ENCODE measurements at places on chromosomes 1 and 21.

DNA sequence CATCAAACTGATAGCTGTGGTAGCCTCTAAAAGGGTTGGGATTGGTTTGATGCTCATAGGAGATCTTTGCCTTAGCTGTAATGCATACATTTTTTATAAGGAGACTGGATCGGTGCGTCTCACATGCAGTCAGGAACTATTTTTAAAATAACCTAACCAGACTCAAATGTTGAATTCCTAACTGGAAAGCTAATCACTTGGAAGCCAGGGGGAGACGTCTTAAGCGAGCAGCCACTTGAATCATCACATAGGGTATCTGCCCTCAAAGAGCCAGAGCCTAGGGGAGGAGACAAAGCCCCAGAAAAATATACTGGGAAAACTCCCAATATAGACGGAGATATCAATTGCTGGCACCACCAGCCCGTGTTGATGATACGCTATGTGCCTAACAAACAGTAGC lies 61.7 kb upstream of the PUM1 start:
- peak; percentile 28 for DNase-seq

GRCh38 chr1:4664095-4664494 lies 9.7 kb downstream of the AJAP1 start:
- DNase-seq, result no peak

GRCh38 chr1:167674156-167674555 lies 44.1 kb downstream of the RCSD1 start:
- DNase-seq, result no peak

- DNase-seq, result no peak
These were observed 20.2 kb downstream of the MRPL37 start for GRCh38 chr1:54220004-54220811.

DNA sequence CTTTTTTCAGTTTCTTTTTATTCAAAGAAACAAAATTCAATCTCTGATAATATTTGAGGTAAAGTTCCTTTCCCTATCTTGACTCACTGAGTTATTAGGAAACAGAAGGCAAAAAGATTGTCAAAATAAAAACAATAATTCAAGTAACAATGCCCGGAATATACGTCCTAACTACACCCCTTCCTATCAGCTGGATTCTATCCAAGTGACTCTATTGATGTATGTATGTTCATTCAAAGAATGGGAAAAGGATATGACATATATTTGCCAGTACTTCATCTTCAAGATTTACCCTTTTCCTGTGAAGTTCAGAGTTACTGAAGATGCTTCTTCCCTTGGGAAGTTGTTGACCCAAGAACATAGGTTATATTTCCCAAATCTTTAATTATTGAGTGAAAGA lies 13.7 kb downstream of the SPRTN start:
- DNase-seq, result no peak

GRCh38 chr1:220787069-220787619 lies 431 bp downstream of the MTARC1 start:
- no peak for DNase-seq

DNA sequence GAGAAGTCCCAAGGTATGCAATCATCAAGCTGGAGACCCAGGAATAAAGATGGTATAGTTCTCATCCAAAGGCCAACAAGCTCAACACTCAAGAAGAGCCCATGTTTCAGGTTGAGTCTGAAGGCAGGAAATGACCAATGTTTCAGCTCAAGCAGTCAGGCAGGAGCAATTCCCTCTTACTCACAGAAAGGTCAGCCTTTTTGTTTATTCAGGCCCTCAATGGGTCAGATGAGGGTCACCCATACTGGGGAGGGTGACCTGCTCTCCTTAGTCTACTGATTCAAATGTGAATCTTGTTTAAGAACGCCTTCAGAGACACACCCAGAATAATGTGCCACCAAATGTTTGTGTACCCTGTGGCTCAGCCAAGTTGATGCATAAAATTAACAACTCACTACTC lies 262.4 kb downstream of the USP25 start:
- no peak for DNase-seq

- no peak for DNase-seq
These were observed 175.4 kb downstream of the ZBTB18 start for GRCh38 chr1:244226435-244226834.

DNA sequence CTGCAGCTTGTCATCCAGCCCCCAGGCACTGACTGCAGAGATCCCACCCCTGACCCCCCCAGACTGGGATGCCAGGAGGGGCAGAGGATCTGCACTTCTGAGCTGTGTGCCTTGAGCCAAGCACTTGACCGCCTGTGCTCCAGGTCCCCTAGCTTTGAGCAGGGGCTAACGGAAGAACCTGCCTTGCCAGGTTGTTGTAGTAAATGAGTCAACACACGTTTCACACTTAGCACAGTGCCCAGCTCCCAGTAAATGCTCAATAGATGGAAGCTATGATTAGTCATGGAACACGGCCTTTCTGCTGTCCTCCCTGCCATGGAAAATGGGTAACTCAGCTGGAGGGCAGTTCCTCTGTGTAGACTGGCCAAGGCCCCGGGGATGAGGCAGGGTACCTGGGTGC lies 24.1 kb downstream of the IFFO2 start:
- no peak for DNase-seq

- DNase-seq, result no peak
These were observed 116.2 kb upstream of the KCNK1 start for GRCh38 chr1:233497679-233498078.

- DNase-seq, result no peak
These were observed 10.2 kb downstream of the KMO start for GRCh38 chr1:241542199-241542907.

GRCh38 chr1:30991862-30992606 lies 73.5 kb downstream of the PUM1 start:
- DNase-seq, result no peak

DNA sequence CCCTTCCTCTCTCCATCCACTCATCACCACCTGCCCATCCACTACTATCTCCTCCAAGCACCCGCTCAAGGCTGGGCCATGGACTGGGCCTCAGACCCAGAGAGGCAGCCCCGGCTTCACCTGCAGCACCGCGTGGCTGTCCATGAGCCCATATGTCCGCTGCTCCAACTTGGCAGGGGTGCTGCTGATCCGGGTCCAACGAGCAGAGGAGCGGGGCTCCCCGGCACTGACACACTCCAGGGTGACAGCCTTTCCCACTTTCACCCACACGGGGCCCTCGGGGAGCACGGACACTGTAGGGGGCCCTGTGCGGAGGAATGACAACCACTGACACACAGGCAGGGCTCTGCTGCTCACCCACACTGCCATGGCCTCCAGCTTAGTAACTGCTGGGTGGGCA lies 28.9 kb downstream of the LDLRAD2 start:
- DNase-seq, result no peak

- no peak for DNase-seq
These were observed 228.8 kb downstream of the CAMTA1 start for GRCh38 chr1:7013833-7014639.

GRCh38 chr1:29197590-29197924 lies 15.9 kb upstream of the SRSF4 start:
- DNase-seq, result no peak

- DNase-seq, result no peak
These were observed 72.7 kb downstream of the IER5 start for GRCh38 chr1:181160998-181161870.

DNA sequence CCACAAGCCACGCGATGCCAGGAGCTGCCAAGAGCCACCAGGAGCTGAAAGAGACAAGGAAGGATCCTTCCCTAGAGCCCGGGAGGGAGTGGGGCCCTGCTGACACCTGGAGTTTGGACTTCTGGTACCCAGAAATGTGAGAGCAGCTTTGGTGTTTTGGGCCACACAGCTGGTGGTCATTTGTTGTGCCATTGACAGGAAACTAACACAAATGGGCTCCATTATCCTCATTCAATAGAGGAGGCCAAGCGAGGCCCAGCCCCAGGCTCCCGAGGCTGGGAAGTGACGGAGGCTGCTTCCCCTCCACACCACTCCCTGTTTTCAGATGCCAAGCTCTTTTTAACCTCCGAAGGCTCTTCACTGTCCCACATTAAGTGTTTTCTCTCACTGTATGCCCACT lies 25.5 kb downstream of the DHRS3 start:
- DNase-seq, result no peak

DNA sequence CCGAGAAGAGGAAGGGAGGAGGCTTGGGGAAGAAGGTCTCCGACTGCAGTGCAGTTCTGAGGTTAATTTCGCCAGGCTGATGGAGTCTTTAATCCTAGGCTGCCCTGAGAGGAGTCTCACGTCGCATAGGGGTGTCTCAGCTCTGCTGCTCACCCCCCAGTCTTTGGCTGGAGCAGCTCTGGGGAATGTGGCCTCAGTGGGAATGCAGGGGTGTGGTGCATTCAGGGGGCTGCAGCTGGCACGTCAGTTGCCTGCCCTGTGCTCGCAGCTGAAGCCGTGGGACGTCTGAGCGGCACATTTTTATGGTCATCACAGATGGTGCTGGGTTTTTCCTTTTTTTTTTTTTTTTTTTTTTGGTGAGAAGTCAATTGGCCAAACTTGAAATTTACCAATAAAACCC lies 38.2 kb downstream of the ACTN2 start:
- no peak for DNase-seq

- no peak for DNase-seq
These were observed 260.3 kb downstream of the GRIK3 start for GRCh38 chr1:36773827-36774541.

DNA sequence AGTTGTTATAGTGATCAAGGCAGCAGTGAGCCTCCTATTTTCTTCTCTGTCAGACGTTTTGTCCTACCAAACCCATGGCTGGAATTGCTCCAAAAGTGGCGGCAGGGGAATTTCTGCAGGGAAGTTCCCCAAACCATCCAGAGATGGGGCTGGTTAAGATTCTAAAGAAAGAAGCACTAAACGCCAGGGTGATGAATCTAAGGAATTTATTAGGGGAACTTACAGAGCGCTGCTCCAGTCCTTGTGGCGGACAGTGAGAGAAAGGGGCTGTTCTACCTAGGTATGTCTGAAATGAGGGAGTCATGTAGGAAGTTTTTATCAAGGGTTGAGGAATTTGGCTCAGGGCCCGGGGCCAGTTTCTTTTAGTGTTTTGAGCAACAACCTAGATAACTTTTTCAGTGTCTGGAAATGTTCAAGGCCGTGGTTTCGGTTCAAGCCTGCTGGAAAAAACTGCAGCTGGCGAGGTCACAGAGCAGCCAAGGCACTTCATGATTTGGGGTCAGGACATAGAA lies 222.4 kb upstream of the B3GALT2 start:
- DNase-seq, result peak; percentile 88

- no peak for DNase-seq
These were observed 21.7 kb downstream of the BCAR3 start for GRCh38 chr1:93659822-93660503.

DNA sequence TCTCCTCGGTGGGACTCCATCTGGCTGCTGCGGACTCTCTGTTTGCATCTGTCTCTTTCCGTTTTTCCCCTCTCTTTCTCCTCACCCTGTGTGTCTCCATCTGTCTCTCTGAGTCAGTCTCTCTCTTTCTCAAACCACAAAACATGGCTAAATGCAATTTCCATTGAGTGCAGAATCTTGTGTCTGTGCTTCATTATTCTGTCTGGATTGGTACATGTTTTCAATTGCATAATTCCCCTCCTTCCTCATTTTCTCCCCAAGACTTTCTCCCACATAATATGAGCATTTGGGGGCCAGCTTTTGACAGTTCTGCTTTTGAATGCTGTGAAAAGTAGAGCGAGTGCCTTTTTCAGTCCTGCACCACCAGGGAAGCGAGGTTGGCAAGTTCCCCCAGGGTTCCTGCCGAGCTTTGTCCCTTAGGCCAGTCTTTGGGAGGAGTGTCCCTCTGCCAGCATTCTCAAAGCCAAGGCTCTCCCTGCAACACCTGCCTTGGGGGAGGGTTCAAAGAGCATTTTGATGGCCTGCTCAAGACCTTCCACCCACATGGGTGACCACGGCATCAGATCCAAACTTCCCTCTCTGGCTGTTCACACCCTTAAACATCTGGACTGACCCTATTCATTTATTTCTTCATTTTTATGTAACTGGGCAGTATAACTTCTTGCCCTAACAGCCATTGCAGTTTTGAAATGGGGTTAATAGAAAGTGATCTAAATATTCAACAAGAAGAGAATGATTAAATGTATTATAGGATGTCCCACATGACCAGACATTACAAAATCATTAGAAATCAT lies 32.8 kb upstream of the SCMH1 start:
- DNase-seq, result peak; percentile 7

GRCh38 chr1:235834620-235835019 lies 32.1 kb downstream of the LYST start:
- no peak for DNase-seq

DNA sequence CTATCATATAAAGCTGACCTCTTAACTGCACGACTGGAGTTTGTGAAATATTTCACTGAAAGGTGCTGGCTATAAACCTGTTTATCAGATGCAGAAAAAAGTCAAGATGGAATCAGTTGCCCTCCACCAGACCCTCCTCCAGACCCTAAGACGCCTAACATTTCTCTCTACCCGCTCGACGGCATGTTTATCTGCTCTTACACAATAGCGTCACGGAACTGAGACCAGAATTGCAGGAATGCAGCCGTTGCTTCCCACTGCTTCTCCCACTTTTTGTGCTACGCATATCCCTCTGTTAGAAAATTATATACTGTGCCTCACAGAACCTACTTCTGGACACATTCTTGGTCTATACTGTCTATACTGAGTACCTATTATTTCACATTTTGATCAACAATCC lies 28.2 kb upstream of the FAM131C start:
- DNase-seq, result no peak

GRCh38 chr1:171158096-171158495 lies 27.0 kb upstream of the FMO2 start:
- DNase-seq, result no peak

- no peak for DNase-seq
These were observed 109.0 kb downstream of the PPIAL4G start for GRCh38 chr1:148374101-148374500.

- no peak for DNase-seq
These were observed 34.0 kb upstream of the LEPR start for GRCh38 chr1:65386439-65386838.

DNA sequence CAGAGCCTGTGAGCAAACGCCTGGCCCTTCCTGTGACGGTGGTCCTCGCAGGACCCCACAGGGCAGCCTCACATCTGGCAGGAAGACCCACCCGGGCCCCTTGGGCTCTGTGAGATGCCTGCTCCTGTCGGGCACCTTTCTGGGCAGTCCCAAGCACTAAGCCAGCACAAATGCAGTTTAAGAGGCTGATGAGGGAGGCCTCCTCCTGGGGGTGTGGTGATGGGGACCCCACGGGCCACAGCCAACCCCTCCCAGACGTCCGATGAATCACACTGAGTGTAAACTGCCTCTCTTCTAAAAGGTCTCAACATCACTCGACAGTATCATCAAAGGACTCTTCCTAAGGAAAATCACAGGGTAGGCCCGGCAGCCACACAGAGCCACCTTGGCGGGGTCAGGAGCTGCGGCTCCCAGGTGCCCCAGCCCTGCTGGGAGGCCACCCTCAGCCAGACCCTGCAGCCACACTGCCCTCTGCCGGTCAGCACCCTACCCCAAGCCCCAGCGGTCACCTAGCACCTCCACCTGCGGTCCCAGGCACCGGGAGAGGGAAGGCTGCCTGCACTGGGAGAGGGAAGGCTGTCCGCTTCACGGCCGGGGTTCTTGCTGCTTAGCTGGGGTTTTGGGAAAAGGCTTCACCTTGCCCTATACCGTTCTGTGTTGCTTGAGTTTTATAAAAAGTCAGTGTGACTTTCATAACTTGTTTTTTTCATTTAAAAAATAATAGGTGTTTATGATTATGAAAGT lies 3.9 kb upstream of the PRKCZ start:
- no peak for DNase-seq

- DNase-seq, result no peak
These were observed 45.4 kb upstream of the MPZL1 start for GRCh38 chr1:167676205-167676915.

GRCh38 chr1:51740652-51741051 lies 123.8 kb downstream of the OSBPL9 start:
- DNase-seq, result no peak
